MM.1S (cell line): ENCODE measurements at places on chromosomes 3 and 15.

- no peak for DNase-seq
These were observed 22.6 kb downstream of the CRTC3 start for GRCh38 chr15:90552162-90552928.

DNA sequence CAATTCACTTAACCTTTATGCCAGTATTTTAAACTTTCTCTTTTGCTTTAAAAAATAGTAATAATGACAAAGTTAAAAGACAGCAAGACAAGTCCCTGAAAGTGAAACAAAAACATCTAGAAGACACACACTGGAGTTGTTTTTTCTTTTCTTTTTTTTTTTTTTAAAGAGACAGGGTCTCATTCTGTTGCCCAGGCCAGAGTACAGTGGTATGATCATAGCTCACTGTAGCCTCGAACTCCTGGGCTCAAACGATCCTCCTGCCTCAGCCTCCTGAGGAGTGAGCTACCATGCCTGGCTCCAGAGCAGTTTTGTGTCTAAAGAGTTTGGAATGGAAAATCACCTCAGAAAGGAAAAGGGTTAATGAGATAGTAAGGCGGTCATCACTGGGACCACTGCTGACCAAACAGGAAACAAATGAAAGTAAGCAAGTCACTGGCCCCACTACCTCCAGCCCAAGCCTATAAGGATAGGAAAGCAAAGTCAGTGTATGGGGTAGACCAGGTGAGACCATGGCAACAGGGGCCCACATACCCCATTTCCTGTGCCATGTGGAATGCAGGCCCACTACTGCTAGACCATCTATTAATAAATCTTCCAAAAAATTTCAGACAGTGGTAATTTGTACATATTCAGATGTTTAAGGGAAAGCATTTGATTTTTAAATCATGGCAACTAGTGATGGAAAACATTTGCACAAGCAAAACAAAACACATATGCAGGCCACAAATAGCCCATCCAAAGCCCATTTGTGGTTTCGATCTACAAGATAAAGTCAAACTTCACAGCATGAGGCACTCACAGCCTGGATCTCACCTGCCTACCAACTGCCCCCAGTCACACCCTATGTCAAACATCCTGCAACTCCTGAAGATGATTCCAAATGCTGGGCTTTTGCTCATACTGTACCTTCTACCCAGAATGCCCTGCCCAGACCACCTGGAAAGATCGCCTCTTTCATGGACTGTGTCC lies 62.6 kb downstream of the OSBPL10 start:
- DNase-seq, result peak; percentile 87

GRCh38 chr3:128072454-128073184 lies 20.4 kb downstream of the SEC61A1 start:
- DNase-seq, result no peak

GRCh38 chr15:52289629-52290081 lies 5.9 kb downstream of the MYO5C start:
- DNase-seq, result no peak

DNA sequence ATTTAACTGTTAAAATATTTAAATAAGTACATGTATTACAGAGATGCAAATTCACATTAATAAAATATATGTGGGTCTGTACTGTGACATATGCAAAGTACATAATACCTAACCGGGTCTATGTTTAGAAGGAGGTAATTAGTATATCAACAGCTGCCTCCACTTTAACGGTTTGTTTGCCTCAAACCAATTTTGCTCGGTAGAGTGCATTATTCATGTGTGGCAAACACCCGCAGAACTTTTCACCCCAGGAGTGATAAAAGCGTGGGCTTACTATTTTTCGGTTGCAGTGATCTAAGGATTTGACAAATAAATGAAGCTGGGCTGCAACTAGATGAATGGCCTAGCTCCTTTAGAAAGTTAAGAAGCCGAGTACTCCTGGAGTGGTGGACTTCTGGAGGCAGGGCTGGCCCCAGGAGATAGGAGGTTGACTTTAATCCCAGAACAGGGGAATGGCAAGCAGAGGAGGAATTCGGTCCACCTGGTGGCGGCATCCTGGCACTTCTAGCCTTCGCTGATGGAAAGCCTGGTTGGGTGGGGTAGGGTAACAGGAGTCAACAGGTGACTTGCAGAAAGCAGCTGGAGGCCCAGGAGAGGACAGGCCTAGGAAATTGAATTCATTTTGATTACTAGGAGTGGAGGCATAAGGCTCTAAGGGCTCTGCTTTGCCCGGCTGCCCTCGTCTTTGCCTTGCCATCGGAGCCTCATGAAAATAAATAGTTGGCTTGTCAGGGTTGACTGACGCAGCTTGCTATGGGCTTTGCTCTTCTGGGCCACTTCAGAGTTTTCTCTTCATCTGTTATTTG lies 2.4 kb downstream of the SLCO3A1 start:
- no peak for DNase-seq

- no peak for DNase-seq
These were observed 45.6 kb downstream of the TLE3 start for GRCh38 chr15:70051948-70052633.

- DNase-seq, result peak; percentile 65
These were observed 16.0 kb upstream of the PCOLCE2 start for GRCh38 chr3:142904639-142905436.

DNA sequence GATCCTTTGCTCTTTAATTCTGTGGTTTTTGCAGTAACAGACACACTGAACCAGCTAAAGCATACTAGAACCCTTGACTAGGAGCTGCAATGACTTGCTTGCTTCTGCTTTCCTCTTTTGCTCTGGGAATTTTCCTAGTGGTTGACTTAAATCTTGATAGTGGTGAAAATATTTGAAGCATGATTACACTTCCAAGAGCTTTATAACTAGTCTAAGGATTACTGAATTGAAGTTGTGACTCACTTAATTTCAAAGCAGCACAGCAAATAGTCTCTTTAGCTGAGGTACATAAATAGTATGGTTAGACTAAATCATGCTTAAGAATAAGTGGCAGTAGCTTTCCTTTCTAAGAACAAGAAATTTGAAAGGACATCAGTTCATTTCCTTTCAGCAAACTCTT lies 513.5 kb upstream of the GBE1 start:
- no peak for DNase-seq

- DNase-seq, result no peak
These were observed 821 bp upstream of the MAGI1 start for GRCh38 chr3:66039590-66039887.

GRCh38 chr3:147890114-147890513 lies 480.9 kb downstream of the ZIC1 start:
- no peak for DNase-seq

DNA sequence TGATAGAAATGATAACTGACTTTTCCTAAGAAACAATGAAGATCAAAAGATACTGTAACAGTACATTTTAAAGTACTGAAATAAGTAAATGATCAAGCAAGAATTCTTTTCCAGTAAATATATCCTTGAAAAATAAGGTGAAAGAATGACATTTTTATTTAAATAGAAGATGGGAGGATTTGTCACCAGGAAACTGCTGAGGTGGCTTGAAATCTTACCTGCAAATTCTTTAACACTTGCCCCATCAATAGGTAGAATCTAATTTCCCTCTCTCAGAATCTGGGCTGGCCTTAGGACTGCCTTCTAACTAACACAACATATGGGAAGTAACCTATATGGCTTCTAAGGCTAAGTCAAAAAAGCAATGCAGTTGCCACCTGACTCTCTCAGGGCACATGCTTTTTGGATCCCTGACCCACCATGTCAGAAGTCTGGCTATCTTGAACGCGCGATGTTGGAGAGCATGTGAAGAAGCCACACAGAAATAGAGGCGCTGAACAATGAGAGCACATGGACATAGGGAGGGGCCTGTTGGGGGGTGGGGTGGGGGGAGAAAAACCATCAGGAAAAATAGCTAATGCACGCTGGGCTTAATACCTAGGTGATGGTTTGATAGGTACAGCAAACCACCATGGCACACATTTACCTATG lies 11.5 kb downstream of the ACSBG1 start:
- no peak for DNase-seq

GRCh38 chr3:105119801-105120340 lies 246.8 kb upstream of the ALCAM start:
- DNase-seq, result no peak

DNA sequence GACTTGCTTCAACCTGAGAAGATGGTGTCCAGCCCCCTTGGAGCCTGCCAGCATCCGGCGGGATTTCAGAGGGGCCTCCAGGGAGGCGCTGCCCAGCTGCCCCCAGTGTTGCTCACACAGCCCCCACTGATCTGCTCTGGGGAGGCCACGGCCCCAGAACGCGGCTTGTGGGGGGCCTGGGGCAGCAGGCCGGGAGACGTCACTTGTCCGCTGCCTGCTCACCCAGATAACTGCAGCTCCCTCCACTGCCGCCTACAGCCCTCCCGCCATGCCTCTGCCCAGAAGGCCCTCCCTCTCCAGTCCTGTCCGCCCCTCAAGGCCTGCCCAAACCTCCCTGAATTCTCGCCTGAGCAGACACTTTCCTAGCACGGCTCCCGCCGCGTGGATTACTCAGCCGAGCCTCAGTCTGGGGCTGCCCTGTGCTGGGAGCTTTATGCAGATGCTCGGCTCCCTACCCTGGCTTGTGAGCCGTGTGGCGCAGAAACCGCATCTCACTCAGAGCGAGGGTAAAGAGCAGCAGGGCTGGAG lies 17.2 kb upstream of the ADIPOQ start:
- no peak for DNase-seq

DNA sequence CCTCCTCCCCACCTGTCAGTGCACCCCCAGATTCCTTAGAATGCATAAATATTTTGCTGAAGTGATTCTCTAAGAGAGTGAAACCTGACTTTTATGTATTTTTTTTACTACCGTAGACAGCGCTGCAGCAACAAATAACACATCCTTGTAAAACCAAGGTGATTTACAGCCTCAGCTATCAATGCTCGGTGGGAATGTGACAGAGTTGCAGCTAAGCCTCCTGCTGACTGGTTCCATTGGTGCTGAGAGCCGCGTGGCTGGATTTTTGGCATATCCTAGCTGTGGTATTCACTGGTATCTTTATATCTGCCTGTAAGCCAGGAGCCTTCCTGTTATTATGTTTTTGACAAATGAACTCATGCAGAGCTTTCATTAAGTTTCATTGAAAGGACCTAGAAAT lies 11.0 kb downstream of the FGD5 start:
- no peak for DNase-seq

GRCh38 chr3:143326983-143327778 lies 207.6 kb downstream of the CHST2 start:
- DNase-seq, result no peak

DNA sequence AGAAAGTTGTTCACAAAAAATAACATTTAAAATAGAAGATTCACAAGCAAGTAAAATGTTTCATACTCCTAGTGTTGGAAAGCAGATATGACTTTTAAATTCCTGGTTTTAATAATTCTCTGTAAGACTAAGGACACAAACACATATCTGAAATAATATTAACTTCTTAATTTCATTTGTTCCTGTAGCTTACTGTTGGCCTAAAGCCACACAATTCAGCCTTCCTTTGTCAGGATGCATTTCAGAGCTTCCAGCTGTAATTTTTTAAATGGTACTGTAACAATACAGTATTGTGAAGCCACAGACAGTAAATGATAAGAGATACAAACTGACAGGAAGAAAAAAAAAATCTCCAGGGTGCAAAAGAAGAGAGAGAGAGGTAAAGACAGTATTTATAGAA lies 84.2 kb downstream of the TMCC1 start:
- DNase-seq, result no peak

DNA sequence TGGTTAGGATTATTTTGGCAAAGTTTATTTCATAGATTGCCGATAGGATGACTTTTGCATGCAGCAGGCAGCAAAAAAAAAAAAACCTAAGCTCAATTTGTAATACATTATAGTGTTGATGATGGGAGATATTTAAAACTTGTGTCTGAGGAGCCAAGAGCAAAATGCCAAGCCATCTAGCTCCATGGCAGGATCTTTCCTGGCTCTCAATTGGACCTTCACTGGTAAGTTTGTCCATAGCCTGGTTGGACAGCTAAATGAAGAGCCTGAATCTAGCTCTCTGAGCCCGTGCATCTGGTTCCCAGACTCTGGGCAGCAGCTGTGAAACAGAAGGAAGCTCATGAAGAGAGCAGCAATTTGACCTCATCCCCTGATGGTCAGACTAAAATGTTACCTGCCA lies 17.5 kb downstream of the STAC start:
- no peak for DNase-seq

GRCh38 chr3:56838448-56838847 lies 36.7 kb upstream of the ARHGEF3 start:
- no peak for DNase-seq

DNA sequence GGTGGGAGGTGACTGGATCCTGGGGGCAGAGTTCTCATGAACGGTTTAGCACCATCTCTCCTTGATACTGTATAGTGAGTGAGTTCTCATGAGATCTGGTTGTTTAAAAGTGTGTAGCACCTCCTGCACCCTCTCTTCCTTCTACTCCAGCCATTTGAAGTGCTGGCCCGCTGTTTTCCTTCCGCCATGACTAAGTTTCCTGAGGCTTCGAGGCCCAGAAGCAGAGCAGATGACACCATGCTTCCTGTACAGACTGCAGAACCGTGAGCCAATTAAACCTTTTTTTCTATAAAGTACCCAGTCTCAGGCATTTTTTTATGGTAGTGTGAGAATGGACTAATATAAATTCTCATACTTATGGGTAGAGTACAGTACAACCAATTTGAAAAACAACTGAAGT lies 123.6 kb upstream of the BHLHE40 start:
- DNase-seq, result no peak

GRCh38 chr3:122979211-122979610 lies 48.4 kb downstream of the SEMA5B start:
- DNase-seq, result no peak

DNA sequence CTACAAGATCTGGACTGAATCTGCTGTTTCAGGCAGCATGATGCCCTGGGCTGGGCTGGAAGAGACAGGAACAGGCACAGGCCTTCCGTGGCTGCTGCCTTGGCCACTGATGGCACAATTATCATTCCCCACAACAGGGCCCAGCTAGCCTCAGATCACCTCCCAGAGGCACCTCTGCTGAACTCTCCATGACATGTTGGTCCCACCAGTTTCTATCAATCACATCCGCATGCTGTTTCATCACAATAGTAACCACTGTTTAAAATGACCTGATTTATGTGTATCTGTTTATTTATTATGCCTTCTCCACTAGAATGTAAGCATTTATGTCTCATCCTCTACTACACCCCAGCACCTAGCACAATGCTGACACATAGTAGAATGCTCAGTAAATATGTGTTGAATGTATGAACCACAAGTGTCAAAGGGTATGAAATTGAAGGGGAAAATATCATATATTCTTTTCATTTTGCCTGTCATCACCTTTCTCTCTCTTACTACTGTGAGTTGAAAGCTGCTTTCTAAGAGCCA lies 32.7 kb upstream of the ZBTB38 start:
- DNase-seq, result no peak
